ENCODE measurements at places on chromosomes 7 and 10. TPM values are rescaled to one million over a fixed set of nuclear protein-coding genes. Genes with fewer than 3 reads are reported as not detected.

Gene PDE6C
- not detected for total RNA-seq

DNA sequence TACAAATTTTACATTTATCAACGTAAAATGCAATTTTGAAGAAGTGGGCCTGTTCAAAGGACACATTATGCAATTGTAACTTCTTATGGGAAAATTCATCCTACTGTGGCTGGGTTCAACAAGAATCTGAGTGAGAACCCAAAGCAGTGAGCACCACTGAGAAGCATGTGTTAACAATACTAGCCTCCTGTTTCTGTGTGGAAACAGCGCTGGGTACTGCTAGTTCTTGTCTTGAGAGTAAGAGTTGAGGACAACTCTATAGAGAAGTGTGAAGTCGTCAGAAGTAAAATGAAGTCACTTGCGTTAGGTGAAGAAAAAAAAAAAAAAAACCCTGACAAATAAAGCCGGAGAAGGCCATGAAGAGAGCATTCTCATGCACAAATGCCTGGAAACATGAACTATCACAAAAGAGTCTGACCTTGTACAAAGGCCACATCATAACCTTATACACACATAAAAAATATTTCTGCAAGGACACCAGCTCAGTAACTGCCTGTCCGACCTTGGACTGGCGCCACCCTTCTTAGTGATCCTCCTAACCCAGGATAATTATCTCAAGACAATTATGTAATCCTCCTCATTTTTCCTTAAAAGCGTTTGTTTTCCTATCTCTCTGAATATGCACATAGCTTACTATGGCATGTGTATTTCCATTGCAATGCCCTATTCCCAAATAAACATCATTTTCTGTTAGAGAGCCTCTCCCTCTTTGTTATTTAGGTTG lies 554.9 kb downstream of the HTR7 start:
- no peak for DNase-seq
- H3K27ac ChIP-seq = no peak overlapping the region
- no peaks in the 10 kb centered on the region for H3K36me3 ChIP-seq
- H3K4me1 ChIP-seq = no peaks in the 10 kb centered on the region
- no peak overlapping the region for H3K4me3 ChIP-seq

DNA sequence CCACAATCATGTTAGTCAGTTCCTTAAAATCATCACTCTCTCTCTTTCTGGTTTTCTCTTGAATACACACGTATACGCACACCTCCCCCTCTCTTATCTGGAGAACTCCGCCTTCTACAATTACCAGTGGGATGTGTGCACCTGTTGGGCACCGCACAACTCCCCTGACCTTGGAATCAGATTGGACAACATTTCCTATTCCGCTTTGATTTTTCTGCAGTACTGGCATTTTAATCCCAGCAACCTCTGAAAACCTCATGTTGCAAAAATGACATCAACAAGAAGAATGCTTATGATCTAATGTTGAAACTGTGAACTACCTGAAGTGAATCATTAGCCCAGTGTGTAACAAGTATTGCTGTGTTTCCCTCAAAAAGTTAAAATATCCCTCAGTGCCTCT lies 109.6 kb downstream of the KIAA1217 start:
- peak; percentile 37 for DNase-seq
- H3K4me1 ChIP-seq = peaks cover 5% of the 10 kb centered on the region
- H3K27me3 ChIP-seq = no peaks in the 10 kb centered on the region
- no peak overlapping the region for H3K27ac ChIP-seq
- no peaks in the 10 kb centered on the region for H3K36me3 ChIP-seq

DNA sequence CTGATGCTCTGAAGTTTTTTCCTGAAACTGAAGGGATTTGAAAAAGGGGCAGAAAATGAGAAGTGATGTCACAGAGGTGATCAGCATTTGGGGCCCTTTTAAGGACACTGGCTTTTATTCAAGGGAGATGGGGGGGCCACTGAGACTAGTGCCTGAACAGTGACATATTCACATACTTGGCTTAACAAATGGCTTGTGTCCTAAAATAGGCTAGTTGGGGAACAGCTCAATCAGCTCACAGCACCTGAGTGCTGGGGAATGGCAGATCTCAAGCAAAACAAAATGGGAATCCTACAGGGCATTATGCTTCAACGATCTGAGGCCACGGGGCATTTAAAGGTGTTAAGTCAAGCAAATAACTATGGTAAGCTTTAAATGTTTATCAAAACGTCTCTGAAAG lies 90.1 kb downstream of the UBE2H start:
- H3K36me3 ChIP-seq = no peaks in the 10 kb centered on the region
- no peak overlapping the region for H3K27ac ChIP-seq
- no peaks in the 10 kb centered on the region for H3K27me3 ChIP-seq
- no peak overlapping the region for H3K4me3 ChIP-seq

GRCh38 chr7:128794020-128794419 lies 2.3 kb downstream of the CCDC136 start:
- no peaks in the 10 kb centered on the region for H3K27me3 ChIP-seq
- no peak overlapping the region for H3K27ac ChIP-seq

- H3K36me3 ChIP-seq = no peaks in the 10 kb centered on the region
- H3K27ac ChIP-seq = no peak overlapping the region
- H3K27me3 ChIP-seq = no peaks in the 10 kb centered on the region
- H3K4me3 ChIP-seq = no peak overlapping the region
- H3K4me1 ChIP-seq = no peaks in the 10 kb centered on the region
- DNase-seq = no peak
Measured at GRCh38 chr10:62869958-62870357, 53.8 kb upstream of the EGR2 start.

DNA sequence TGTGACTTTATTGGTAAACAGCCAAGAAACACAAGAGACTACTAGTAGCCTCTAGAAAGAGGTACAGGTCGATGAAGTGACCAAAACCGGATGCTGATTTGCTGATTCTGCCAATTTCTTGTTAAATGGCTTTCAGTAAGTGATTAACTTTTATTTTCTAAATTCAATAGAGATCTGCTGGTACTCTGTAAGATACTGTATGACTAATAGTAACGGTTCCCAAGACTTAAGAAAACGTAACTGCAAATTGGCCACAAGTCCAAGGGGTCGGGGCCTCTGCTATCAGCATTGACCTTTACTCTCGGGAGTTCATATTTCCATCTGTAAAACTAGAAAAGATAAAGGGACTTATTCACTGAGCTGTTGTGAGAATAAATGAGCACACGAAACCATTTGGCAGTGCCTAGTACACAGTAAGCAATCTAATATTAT lies 1.4 kb downstream of the FAM3C start:
- H3K36me3 ChIP-seq = no peaks in the 10 kb centered on the region
- H3K27me3 ChIP-seq = no peaks in the 10 kb centered on the region
- H3K27ac ChIP-seq = no peak overlapping the region
- no peak for DNase-seq
- no peak overlapping the region for H3K4me3 ChIP-seq
- peaks cover 9% of the 10 kb centered on the region for H3K4me1 ChIP-seq

All from lung (tissue), 17 donors.